ENCODE measurements at places on chromosomes 1 and 21. TPM values are rescaled to one million over a fixed set of nuclear protein-coding genes. Genes with fewer than 3 reads are reported as not detected.

DNA sequence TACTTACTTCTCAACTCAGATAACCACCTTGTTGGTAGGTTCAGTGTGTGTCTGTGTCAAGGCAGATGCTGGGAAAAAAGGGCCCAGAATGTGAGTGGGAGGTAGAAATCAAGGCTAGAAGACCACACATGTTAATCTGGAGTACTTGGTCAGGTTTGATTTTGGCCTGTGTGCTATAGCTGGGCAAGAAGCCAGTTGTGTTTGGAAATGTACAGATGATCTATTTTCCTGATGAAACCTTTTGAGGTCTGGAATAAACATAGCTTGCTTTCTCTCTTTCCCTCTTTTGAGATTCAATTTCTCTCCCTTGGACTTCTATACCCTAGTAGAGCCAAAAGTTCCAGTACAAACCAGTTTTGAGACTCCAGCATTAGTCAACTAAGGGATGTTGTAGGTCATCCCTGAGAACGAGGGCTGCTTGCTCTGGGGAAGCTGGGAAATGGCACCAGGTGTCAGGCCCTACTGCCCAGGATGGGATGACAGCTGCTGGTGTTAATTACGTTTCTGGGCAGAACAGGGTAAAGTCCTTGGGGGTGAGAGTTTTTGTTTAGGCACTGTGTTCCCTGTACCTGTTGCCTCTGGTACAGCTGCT lies 15.8 kb downstream of the MAPKAPK2 start:
- DNase-seq: no peak

GRCh38 chr1:183247931-183248330 lies 61.9 kb downstream of the LAMC2 start:
- no peak for DNase-seq

GRCh38 chr1:89815611-89816010 lies 5.2 kb upstream of the LRRC8D start:
- DNase-seq: peak; percentile 56

DNA sequence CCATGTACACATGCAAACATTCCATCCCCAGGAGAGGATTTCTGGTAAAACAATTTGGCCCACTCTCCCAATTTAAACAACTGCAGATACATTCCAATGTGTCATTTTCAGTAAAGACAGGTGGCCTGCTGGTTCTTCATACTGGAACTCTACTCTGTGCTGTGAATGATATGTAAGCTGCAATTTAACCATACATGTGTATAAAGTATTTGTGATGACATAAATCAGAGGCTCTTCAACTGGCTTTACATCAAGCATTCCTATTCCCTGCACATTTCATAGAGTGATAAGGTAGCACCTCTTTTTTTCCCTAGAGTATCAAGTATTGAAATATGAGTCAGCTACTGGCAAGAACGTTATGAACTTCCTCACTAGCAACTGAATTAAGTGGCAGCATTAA lies 649.5 kb upstream of the ADGRL2 start:
- DNase-seq: no peak

The DAB1 gene
- 9.4 TPM for total RNA-seq
